ENCODE measurements at places on chromosomes 13 and 19. TPM values are rescaled to one million over a fixed set of nuclear protein-coding genes. Genes with fewer than 3 reads are reported as not detected.
A peak's percentile ranks its signal among the peaks of the same experiment; 100 is the strongest.

MATK gene
- 24.4 TPM for total RNA-seq

LGI4 gene
- total RNA-seq, result 0.51 TPM

GRCh38 chr13:101747039-101747438 lies 294.6 kb downstream of the ITGBL1 start:
- DNase-seq, result no peak

GRCh38 chr19:3607303-3608078 lies 816 bp upstream of the TBXA2R start:
- DNase-seq, result no peak

DNA sequence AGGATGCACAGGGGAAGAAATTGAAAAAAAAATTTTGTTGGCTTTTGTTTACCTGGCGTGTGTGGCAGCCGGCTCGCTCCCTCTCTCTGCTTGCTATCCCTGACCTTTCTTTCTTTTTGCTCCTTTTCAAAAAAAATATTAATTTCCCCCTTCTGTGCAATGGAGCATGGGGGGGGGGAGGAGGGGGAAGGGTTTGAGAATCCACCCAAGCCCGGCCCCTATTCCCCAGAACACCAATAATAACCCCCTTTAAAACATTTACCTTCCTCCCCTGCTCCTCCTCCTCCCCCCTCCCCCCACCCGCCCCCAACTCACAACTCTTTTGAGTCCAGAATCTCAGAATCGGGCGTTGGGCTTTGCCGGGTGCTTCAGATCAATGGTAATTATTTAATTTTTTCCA lies 28.4 kb downstream of the NFIX start:
- no peak for DNase-seq

- peak; percentile 85 for DNase-seq
These were observed 15.1 kb downstream of the NDUFB7 start for GRCh38 chr19:14556662-14557188.

GRCh38 chr19:54464630-54465425 lies 1.2 kb upstream of the LENG9 start:
- DNase-seq, result peak; percentile 91

DNA sequence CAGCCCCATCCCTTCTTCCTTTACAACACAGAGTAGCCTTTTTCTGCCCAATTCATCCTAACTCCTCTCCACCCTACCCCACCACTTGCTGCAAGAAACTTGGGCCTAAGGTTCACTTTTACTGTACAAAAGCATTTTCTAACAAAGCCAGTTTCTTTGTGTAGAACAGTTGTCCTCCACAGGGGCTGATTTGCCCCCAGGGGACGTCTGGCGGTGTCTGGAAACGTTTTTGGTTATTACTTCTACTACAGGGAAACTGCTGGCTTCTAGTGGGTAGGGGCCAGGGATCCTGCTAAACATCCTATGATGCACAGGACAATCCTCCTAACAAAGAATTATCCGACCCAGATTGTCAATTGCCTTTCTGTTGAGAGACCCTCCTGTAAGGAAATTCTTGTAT lies 7.3 kb upstream of the LMO7 start:
- DNase-seq, result no peak

GRCh38 chr13:66224663-66225062 lies 1005.5 kb downstream of the PCDH9 start:
- DNase-seq, result no peak

- no peak for DNase-seq
These were observed 238.6 kb upstream of the CSNK1A1L start for GRCh38 chr13:37344056-37344455.

Data from activated CD4-positive, alpha-beta memory T cell treated with anti-CD3 and anti-CD28 coated beads for 36 hours (primary cell).